ENCODE measurements at places on chromosomes 2 and 18.

DNA sequence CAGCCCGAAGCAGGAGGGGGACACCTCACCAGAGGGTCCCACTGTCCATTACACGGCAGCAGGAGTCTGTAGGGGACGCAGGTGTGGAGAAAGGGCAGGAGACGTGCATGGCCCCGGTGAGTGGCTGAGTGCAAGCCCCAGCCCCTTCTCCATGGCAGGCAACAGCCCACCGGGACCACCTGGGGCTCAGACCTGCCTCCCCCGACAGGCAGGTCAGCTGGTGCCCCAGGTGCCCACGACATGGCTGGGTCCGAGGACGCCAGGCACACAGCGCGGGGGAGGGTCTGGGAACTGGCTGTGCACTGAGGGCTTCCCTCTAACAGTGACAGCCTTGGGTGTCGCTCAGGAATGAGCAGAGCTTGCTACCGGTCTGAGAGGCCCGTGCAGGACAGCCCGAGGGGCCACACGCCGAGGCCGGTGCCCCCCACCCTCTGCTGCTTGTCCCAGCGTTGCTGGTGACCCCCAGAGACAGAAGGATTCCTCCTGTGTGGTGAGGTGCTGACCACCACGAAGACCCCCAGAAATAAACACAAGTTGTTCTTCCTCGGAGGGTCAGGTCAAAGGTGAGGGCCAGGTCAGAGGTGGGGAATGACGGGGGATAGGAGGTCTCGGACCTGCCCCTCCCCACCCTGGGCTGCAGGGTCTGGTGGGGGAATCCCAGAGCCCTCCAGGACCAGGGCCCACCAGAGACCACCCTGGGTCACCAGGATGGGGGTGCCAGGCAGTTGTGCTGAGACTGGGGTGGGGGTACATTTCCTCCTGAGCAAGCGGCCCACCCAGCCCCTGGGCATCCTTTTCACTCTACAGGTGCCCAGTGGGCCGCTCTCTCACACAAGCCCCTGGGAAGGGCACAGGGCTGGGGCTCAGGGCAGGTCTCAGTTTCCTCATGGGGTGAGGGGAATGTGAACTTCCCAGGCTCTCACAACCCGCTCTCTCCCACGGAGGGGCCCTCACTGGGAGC lies 50.6 kb downstream of the SLC66A2 start:
- DNase-seq, result no peak

DNA sequence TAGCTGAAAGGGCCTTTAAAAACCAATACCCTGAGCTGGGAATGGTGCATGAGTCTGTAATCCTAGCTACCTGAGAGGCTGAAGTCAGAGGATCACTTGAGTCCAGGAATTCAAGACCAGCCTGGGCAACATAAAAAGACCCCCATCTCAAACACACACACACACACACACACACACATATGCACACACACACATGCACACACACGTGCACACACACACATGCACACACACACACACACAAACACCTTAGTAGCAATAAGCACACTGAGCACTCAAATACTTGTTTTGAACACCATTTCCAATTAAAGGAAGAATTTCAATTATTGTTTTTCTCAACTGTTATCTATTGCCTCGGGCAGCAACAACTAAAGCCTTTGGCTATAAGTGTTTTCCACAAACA lies 25.6 kb upstream of the UBE2F start:
- DNase-seq, result no peak

DNA sequence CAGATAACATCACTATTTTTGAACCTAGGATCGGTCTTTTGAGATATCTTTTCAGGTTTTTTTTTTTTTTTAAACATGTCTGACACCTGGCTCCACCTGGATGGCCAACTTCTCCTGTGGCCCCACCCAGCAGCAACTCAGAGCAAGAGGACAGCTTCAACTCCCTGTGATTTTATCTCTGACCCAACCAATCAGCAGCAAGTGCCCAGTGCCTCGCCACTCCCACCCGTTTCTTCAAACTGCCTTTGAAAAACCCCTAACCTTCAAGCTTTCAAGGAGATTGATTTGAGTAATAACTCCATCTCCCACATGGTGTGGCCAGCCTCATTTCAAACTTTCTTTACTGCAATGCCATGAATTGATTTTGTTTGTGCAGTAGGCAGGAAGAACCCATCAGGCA lies 19.0 kb downstream of the MYO3B start:
- DNase-seq, result no peak

DNA sequence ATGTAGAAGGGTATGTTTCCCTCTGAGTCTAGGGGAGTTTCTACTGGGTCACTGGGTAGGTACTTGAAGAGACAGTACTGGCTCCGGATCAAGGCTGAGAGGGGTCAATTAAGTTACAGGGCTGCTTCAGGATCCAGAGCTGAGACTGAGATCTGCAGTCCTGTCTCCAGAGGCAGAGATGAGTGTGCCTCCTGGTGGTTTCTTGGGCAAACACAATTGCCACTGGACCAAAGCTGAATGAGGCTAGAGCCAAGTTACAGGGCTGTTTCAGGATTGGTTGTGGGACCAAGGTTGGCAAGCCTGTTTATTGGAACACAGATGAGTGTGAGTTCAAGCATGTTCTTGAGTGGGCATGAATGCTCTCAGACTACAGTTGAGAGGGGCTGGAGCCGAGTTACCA lies 157.9 kb downstream of the ADCYAP1 start:
- no peak for DNase-seq

DNA sequence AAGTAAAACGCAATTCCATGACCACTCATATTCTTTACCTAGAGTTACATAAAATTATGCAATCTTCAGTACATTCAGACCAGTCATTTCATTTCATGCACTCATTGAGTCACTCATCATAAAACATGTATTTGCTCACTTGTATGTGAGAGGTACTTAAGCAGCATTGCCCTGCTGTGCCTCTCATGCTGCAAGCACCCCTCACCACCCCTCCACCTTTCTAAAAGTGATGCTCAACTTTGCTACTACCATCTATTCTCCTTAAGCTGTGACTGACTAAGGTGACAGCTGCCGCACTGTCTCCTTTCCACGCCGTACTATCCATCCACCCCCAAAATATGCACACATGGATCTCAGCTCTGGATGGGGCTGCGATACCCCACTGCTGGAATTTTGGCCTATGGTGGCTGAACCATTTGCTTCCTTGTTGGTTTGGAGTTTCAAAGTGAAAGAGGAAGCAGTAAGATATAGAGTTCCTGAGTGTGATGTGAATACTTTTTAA lies 7.2 kb downstream of the ARHGAP25 start:
- DNase-seq, result no peak

GRCh38 chr18:24173997-24174396 lies 35.1 kb downstream of the CABYR start:
- DNase-seq, result no peak

DNA sequence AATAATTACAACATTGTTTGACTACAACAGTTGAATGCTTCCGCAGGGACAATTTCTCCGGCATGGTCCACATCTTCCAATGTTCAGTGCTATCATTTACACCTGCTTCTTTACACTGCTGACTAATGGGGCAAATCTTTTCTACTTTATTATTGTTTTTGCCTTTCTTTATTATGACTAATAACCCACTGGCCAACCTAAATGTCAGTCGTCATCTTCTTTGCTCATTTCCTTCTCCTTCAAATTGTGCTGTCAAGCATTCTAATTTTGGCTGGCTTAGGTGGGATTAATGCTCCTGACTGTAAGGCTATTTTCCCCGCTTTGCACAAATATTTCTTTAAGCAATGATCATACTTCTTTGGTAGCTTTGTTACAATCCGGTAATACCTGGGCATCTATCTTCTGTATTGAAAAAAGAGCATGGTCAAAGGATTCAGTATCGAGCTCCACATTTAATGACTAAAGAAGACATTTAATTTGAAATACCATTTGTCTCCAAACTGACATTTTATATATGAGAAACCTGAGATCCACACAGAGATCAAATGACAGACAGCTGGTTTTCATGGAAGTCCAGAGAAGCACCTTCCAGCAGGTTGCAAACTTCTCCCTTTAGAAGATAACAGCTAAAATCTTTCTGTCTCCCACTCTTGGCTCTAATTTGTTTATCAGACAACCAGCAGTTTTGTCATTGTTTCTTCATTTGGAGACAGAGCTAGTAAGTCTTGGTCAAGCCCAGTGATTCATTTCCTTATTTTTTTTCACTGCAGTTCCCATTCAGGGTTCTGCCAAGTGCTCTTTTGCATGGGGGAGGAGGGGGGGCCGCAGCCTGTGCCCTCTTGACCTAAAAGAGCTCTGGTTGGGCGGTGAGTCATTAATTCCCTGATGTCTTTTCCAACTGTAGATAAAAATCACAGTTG lies 132.9 kb downstream of the SOCS6 start:
- DNase-seq, result no peak

- no peak for DNase-seq
These were observed at the start of gene EFEMP1 for GRCh38 chr2:55923091-55923981. Gene EFEMP1 (minus strand): TSS chr2:55923782. CDS start chr2:55922440, 1,342 bp downstream.

GRCh38 chr2:130158631-130159030 lies 13.7 kb upstream of the CCDC74B start:
- DNase-seq, result no peak

- DNase-seq, result no peak
These were observed 223.5 kb downstream of the EIPR1 start for GRCh38 chr2:3154146-3154545.

DNA sequence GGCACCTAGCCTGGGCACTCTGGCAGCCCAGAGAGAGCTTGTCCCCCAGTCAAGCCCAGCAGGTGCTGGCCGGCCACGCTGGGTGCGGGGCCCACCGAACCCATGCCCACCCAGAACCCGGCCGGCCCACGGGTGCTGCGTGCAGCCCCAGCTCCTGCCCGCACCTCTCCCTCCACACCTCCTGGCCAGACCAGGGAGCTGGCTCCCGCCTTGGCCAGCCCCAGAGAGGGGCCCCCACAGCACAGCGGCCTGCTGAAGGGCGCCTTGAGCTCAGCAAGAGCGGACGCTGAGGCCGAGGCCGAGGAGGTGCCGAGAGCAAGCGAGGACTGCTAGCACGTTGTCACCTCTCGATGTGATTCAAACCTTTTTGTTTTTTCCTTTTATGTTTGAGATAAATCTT lies 407.0 kb upstream of the KCNJ3 start:
- DNase-seq, result no peak

DNA sequence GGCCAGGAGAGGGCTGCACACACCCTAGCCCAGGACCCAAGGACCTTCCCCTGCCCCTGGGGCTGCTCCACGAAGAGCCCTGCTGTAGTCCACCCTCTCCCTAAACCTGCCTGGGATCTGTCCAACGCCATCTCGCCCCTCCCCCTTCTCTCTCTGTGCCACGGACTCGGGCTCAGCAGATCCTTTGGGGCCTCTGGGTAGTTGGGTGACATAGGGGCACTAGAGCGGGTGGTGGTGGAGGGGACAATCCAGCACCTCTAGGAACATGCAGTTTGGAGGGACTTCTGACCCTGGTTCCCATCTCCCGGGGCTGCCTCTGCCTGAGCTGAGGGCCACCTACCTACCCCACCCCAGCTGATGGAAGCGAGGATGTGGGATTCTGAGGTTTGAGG lies 7.3 kb upstream of the CRYBA2 start:
- DNase-seq, result no peak

DNA sequence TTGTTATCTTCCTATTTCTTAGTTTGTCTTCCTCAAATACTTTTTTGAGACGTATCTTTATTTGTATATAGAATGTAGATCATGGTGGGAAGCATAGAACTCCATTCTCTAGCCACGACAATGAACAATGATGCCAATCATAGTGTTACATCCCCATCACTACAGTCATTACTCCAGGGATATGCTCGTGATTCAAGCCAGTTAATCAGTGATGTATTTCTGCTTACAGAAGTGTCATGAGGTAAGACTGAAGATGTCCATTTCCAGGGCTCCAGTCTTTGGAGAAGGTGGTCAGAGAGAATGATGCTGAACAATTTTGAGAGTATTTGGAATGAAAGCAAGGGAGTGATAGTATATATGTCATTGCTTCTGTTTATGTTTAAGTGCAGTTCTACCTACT lies 777.2 kb upstream of the TMEFF2 start:
- DNase-seq, result no peak

DNA sequence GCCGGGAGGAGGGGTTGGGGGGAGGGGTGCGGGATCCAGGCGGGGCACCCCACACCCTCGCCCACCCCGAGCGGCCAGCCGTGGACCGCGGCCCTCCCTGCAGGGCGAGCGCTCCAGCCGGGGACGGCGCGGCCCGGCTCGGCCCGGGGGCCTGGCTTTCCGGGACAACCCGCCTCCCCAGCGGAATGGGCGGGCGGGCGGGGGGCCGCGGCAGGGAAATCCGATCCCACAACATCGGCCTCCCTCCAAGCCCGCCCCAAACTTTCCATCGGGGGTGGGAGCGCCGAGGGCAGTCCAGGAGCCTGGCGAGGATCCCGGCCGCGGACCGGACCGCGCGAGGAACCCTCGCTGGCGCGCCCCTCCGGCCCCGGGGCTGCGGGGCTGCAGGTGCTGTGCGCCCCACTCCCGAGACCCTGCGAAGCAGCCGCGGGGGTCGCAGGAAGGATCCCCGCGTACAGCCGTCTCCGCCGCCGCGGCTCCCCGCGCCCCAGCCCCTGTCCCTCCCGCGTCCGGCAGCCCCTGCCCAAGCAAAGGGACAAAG lies 529 bp downstream of the SEMA4C start:
- no peak for DNase-seq

GRCh38 chr2:109475531-109476210 lies 138.1 kb downstream of the SEPTIN10 start:
- DNase-seq, result no peak

GRCh38 chr2:198374375-198375082 lies 570.1 kb downstream of the PLCL1 start:
- DNase-seq, result no peak

- no peak for DNase-seq
These were observed 27.9 kb upstream of the GREB1 start for GRCh38 chr2:11505652-11506610.

- no peak for DNase-seq
These were observed 120.8 kb downstream of the FAM168B start for GRCh38 chr2:130972410-130972809.

- DNase-seq, result no peak
These were observed 205.1 kb downstream of the DNAH7 start for GRCh38 chr2:195863564-195863963.

DNA sequence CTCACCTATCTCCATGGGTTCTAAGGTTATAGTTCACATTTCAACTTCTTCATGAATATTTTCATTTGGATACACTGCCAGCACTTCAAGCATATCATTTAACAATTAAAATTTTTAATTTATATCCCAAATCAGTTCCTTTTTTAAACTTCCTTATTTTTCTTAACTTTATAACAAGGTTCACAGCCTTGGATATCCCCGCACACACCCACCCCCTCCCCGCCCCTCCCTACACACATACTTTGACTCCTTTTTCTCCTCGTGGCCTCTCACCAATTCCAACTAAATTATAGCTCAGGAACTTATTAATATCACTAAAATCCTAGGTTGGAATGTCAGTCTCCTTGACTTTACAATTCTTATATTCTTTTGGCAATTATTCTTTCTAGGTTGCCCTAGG lies 163.6 kb upstream of the SETBP1 start:
- DNase-seq, result no peak

GRCh38 chr2:19607931-19608771 lies 249.7 kb upstream of the OSR1 start:
- DNase-seq, result no peak

GRCh38 chr18:77147418-77147852 lies 14.9 kb upstream of the MBP start:
- no peak for DNase-seq

GRCh38 chr2:54665436-54665856 lies 58.0 kb upstream of the EML6 start:
- DNase-seq, result no peak

- DNase-seq, result no peak
These were observed 124.6 kb downstream of the COPS8 start for GRCh38 chr2:237210297-237210696.

Measured in stimulated activated CD4-positive, alpha-beta T cell treated with anti-CD3 and anti-CD28 coated beads, Interleukin-15, amount 100 ng/mL, for 1 hour (primary cell).